ENCODE measurements at places on chromosomes 2 and 18. TPM values are rescaled to one million over a fixed set of nuclear protein-coding genes. Genes with fewer than 3 reads are reported as not detected.

Gene C2orf66
- total RNA-seq, result not detected

Gene LYPD1
- 3.9 TPM for total RNA-seq

Gene CYP27C1
- total RNA-seq, result 0.18 TPM

Gene NPPC
- total RNA-seq, result 0.28 TPM

Gene TMEM169
- 0.09 TPM for total RNA-seq

Gene SCN2A
- total RNA-seq, result 0.43 TPM

Gene CXCR1
- not detected for total RNA-seq

Gene ZBTB7C
- under 0.01 TPM for total RNA-seq

Gene DLX1
- not detected for total RNA-seq

Gene LDLRAD4
- 3.1 TPM for total RNA-seq

Gene CHCHD5
- 14.2 TPM for total RNA-seq

Gene WDR43
- total RNA-seq, result 81.8 TPM

Gene TMEM178A
- 1.3 TPM for total RNA-seq

Gene CFC1
- not detected for total RNA-seq

Gene CENPA
- 1.00 TPM for total RNA-seq

Gene SPP2
- not detected for total RNA-seq

Gene ANO7
- total RNA-seq, result 0.83 TPM

Gene ERFE
- total RNA-seq, result 7.3 TPM

Gene NEB
- total RNA-seq, result 0.18 TPM

Gene XPO1
- 177 TPM for total RNA-seq

Gene MAP3K19
- total RNA-seq, result not detected

Gene C2orf78
- total RNA-seq, result not detected

Gene ASAP2
- 15.1 TPM for total RNA-seq

Gene TGFA
- total RNA-seq, result 0.28 TPM

Gene BOLA3
- 21.0 TPM for total RNA-seq

Gene ANAPC1
- total RNA-seq, result 44.6 TPM

Gene MZT2A
- total RNA-seq, result 47.0 TPM

Gene LINC00305
- not detected for total RNA-seq

Gene LIMS4
- 1.1 TPM for total RNA-seq

Gene HOXD12
- not detected for total RNA-seq

Gene CYBRD1
- 340 TPM for total RNA-seq

Gene FAP
- total RNA-seq, result 148 TPM

Gene MCFD2
- total RNA-seq, result 179 TPM

Gene C1GALT1C1L
- total RNA-seq, result 0.57 TPM

Gene HJURP
- total RNA-seq, result 2.4 TPM

Gene HOXD11
- total RNA-seq, result 0.14 TPM

Gene NT5DC4
- total RNA-seq, result not detected

Gene CCDC68
- 6.9 TPM for total RNA-seq

Gene REG1B
- total RNA-seq, result not detected

Gene MLPH
- total RNA-seq, result 12.2 TPM

Gene OR6B2
- not detected for total RNA-seq

Gene SEH1L
- total RNA-seq, result 41.1 TPM

Gene NCKAP5
- total RNA-seq, result 4.3 TPM

Gene DOCK10
- total RNA-seq, result 7.8 TPM

Gene CROCC2
- total RNA-seq, result 0.14 TPM

Gene NDUFS1
- 112 TPM for total RNA-seq

Gene RAB6C
- not detected for total RNA-seq

Gene BMPR2
- 15.0 TPM for total RNA-seq

Gene SCYGR7
- total RNA-seq, result not detected

Gene ARHGAP15
- 0.09 TPM for total RNA-seq

Gene SCN7A
- total RNA-seq, result 0.14 TPM

Gene LPIN2
- total RNA-seq, result 33.9 TPM

Gene ANKRD62
- not detected for total RNA-seq

Gene PFN4
- 0.28 TPM for total RNA-seq

Measured in smooth muscle cell of bladder (primary cell).